ENCODE measurements at places on chromosomes 7 and 10.

GRCh38 chr7:13542451-13542850, 447.0 kb downstream of the ETV1 start:
- no peak for DNase-seq

DNA sequence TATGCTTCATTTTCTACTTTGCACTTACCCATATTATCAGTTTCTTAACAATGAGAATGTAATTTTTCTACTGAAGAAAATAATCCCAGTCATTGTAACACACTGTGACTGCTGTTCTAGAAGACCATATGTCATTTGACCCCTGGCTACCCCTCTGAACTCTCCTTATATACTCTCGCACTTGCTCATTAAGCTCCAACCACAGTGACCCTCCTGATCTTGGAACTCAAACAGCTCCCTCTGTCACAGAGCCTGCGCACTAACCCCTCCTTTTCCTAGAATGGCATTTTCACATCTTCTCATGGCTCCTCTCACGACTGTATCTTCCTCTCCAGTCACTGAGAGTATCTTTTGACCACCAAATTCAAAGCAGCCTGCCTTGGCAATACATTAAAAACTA, 169.7 kb downstream of the CACNA2D1 start:
- no peak for DNase-seq

DNA sequence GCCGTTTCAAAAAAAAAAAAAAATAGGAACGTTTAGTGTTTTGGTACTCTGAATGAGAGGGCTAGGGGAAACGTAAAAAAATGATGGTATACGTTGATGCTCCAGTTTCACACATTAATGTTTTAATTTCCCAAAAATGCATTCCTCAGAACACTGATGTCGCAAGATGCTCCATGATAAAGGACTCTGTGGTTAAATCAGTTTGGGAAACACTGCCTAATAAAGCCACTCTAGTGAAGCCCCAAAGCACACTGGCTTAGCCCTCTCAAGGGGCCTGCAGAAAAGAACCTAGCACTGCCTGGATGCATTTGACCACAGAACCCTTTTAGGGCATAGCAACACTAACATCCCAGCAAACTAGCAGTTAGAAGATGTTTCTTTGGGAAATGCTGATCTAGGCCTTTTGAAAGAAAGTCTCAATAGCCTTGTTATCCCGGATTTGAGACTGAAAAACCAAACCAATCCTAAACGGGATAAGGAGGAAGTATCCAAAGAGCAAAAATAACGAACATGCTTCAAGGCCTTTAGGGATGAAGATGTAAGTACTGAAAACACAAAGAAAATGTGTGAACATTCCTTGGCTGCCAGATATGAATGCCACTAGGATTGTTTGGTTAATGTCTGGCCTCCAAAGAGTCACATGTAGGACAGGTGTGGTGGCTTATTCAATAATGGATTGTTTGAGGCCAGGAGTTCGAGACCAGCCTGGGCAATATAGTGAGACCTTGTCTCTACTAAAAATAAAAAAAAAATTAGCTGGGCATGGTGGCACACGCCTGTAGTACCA, 11.0 kb downstream of the DLG5 start:
- peak; percentile 40 for DNase-seq

DNA sequence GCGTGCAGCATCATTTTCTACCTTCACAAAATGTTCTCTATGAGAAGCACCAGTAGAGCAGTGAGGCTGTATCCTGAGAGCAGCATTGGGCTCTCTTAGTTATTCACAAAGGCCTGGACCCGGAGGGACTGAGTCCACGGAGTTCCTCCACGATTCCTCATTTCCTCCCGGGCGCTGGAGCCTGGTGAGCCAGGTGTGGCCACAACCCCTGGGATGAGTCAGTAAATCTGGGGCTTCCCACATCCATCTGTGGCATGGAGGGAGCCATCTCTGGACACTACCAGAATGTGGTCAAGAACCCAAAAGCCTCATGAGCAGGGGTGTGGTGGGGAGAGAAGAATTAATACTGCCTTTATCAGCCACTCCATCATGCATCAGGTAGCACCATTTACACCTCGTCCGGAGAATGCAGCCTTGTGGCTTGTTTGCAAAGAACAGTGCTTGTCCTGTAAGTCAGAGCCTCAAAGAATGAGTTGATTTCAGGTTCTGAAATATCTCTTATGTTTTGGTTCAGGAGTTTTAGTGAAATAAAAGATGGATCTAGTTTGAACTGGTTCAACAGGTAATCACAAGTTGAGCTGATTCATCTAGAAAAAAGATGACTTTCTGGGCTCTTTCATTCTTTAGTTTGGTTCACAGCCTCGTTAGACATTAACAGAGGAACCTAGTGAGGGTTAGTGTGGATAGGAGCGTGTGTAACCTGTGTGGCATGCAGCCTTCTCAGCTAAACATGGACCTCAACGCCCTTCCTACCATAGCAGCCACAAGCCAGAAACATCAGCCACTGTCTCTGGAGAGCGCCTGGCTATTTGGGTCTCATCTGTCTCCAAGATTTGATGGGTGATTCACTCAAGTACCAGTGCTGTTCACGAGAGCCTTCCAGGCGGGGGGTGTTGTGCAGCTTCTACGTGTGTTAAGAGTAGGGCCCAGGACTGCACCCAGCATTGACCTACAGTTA, 95.2 kb downstream of the WDR37 start:
- DNase-seq = no peak

- DNase-seq = peak; percentile 86
Measured at GRCh38 chr10:49177391-49178355, 10.5 kb downstream of the TMEM273 start.

DNA sequence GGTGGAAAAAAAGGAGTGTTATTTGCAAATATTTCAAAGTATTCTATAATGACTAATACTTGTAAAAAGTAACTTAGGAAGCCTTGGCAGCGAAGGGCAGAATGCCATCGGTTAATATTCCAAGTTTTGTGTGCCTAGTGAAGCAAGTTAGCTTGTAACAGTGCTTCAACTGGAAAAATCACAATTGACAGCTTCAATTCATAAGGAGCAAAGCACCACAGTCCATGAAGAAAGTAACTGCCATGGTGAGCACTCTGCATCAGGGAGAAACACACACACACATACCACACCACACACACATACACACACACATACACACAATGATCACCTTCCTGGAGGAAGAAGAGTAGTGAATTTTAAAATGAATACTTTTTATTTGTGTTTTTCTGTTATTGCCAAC, 298.3 kb downstream of the CNTNAP2 start:
- no peak for DNase-seq
